Nephron progenitor cell (in vitro differentiated cells): ENCODE measurements at places on chromosomes 11 and 22.

DNA sequence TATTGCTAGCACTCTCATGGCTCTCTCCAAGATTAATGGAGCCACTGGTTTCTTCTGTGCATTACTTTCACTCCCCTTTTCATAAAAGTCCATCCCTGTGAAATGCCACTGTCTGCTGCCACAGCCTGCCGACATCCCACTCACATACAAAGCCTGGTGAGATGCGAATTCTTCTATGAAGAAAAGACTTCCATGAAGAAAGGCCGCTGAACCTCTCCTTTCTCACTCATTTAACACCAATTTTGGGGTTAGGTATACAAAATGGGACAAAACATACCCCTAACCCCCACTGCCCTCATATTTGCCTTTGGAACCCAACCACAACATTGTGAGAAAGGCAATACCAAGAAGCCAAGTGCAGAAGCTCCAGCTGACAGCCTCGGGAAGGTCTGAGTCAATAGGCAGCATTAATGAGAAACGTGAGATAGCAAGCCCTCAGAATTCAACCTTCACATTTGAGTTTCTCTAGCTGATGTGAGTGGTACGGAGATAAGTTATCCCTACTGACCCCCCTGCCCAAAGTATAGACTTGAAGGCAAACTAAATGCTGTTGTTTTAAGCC, 156.4 kb downstream of the ATG16L2 start:
- H3K4me1 ChIP-seq, result peaks cover 5% of the 10 kb centered on the region
- H3K27me3 ChIP-seq, result no peaks in the 10 kb centered on the region
- no peak for DNase-seq
- no peak overlapping the region for H3K4me3 ChIP-seq

GRCh38 chr11:119149018-119149785, at the start of gene ABCG4:
TSS of gene ABCG4 (plus strand) at chr11:119149052. CDS start at chr11:119149966, 914 bp downstream.
- peaks cover 84% of the 10 kb centered on the region for H3K27me3 ChIP-seq
- peak within 1 kb of the TSS; percentile 82 for H3K4me3 ChIP-seq
- H3K27ac ChIP-seq, result no peak within 1 kb of the TSS

GRCh38 chr11:22006901-22007300, 186.0 kb upstream of the ANO5 start:
- no peak overlapping the region for H3K27ac ChIP-seq
- H3K4me3 ChIP-seq, result no peak overlapping the region
- DNase-seq, result no peak
- H3K27me3 ChIP-seq, result no peaks in the 10 kb centered on the region
- H3K36me3 ChIP-seq, result no peaks in the 10 kb centered on the region

GRCh38 chr11:69030301-69030700, 17.3 kb upstream of the MRGPRF start:
- H3K4me3 ChIP-seq, result no peak overlapping the region
- DNase-seq, result no peak
- no peak overlapping the region for H3K27ac ChIP-seq
- peaks cover 16% of the 10 kb centered on the region for H3K4me1 ChIP-seq
- H3K36me3 ChIP-seq, result no peaks in the 10 kb centered on the region
- H3K27me3 ChIP-seq, result peaks cover 9% of the 10 kb centered on the region

DNA sequence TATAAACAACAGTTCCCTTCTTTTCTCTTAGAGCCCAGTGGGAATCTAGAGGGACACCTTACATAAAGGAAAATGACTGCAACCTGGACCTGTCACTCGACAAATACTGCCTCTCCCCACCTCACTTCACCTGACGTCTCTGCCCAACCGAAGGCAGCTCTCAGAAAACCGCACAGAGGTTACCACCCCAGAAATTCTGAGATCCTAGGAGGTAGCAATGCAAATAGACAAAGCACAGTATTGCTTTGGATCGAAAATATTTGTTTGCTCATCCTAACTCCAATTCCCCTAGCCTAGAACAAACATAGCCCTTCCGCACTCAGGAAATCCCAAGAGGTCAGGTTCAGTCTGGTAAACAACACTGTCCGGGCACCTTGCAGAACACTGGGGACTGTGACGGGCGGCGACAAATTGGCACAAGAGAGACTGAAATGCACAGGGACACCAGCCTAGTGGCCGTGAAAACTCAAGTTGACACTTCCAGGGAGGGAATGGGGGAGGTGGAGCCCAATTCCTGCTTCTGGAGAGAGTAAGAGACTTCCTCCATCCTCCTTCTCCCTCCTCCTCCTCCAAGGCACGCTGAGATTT, 420 bp upstream of the TRIM44 start:
- peak overlapping the region; percentile 91 for H3K27ac ChIP-seq
- peaks cover 36% of the 10 kb centered on the region for H3K4me1 ChIP-seq
- DNase-seq, result no peak
- H3K4me3 ChIP-seq, result peak overlapping the region; percentile 85
- peaks cover 40% of the 10 kb centered on the region for H3K27me3 ChIP-seq

GRCh38 chr11:119529063-119529845, 106.3 kb upstream of the THY1 start:
- H3K36me3 ChIP-seq, result no peaks in the 10 kb centered on the region
- H3K4me3 ChIP-seq, result no peak overlapping the region
- no peak overlapping the region for H3K27ac ChIP-seq
- H3K4me1 ChIP-seq, result no peaks in the 10 kb centered on the region
- peaks cover 45% of the 10 kb centered on the region for H3K27me3 ChIP-seq

DNA sequence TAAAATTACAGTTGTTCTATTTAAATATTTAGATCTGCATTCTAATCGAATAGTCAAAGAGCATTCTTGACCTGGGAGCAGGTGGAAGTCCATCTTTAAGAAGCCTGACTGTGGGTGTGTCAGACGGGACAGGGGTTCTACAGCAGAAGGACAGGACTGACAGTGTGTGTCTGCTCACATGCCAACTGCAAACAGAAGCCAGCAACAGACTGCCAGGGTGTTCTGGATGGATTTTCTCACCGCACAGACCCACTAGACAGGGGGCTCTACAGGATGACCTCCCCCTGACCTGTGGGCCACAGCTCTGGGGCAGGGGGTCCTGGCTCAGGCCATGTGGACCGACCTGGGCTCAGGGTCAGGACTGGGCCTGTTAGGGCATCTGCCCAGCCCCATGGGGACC, 22.8 kb upstream of the NAP1L4 start:
- no peak for DNase-seq
- H3K27me3 ChIP-seq, result no peaks in the 10 kb centered on the region
- no peaks in the 10 kb centered on the region for H3K4me1 ChIP-seq

- peaks cover 18% of the 10 kb centered on the region for H3K27me3 ChIP-seq
- DNase-seq, result no peak
- no peak overlapping the region for H3K27ac ChIP-seq
Measured at GRCh38 chr11:15858881-15859280, 497.5 kb downstream of the SOX6 start.

DNA sequence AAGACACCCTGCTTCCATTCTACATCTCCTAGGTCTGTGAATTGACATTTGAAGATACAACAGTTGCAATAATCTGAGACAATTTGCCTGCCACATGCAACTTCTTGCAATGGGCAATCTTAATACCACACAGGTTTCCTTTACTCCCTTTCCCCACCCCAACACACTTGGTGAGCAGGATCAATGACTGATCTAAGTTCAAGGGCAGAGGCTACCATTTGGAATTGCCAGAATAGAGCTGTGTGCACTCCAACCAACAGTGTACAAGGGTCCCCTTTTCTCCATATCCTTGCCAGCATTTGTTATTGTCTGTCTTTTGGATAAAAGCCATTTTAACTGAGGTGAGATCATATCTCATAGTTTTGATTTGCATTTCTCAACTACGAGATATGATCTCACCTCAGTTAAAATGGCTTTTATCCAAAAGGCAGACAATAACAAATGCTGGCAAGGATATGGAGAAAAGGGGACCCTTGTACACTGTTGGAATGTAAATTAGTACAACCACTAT, 2.9 kb upstream of the NNMT start:
- no peak overlapping the region for H3K27ac ChIP-seq
- peaks cover 5% of the 10 kb centered on the region for H3K36me3 ChIP-seq
- H3K4me1 ChIP-seq, result peaks cover 12% of the 10 kb centered on the region

DNA sequence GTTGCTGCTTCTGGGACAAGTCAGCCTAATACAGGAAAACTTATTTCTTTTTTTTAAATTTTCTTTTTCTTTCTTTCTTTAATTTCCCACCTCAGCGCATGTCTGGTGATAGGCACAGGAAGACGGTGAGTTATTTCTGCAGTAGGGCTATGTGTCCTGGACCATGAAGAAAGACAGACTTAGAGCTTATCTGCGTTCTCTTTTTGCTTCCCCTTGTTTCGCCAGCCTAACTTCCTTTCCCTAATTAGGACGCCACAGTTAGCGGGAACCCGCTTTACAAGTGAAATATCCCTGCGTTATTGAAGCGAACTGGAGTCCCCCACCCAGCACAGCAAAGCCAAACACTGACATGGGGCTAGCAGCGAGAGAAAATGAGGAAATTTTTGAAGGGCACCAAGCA, 8.6 kb downstream of the OR6M1 start:
- H3K36me3 ChIP-seq, result peaks cover 6% of the 10 kb centered on the region
- no peak overlapping the region for H3K27ac ChIP-seq
- no peaks in the 10 kb centered on the region for H3K27me3 ChIP-seq
- no peak for DNase-seq
- H3K4me3 ChIP-seq, result no peak overlapping the region

DNA sequence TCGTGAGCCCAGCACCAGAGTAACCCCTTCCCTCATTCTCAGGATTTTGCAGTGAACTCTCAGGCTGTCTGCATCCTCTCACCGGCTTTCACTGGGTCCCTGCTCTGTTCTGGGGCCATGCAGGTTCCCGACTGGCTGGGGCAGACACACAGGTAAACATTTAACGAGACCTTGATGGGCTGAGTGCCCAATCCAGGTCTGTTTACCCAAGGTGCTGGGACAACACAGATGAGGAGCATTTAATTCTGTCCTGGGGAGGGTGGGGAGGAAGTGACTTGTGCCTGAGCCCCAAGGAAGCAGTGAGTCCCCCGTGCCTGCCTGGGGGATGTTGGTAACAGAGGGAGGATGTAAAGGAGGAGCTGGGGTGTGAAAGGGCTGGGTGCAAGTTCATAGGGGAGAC, 4.4 kb downstream of the BIK start:
- H3K36me3 ChIP-seq, result no peaks in the 10 kb centered on the region
- no peak overlapping the region for H3K27ac ChIP-seq
- H3K4me3 ChIP-seq, result no peak overlapping the region

GRCh38 chr22:26977741-26978376, 320.5 kb downstream of the MIAT start:
- peaks cover 38% of the 10 kb centered on the region for H3K27me3 ChIP-seq
- H3K4me3 ChIP-seq, result no peak overlapping the region
- H3K36me3 ChIP-seq, result no peaks in the 10 kb centered on the region
- H3K27ac ChIP-seq, result no peak overlapping the region
- peak; percentile 16 for DNase-seq
- no peaks in the 10 kb centered on the region for H3K4me1 ChIP-seq

GRCh38 chr11:70242885-70243284, 27.6 kb upstream of the PPFIA1 start:
- no peak for DNase-seq
- peaks cover 16% of the 10 kb centered on the region for H3K4me1 ChIP-seq
- H3K36me3 ChIP-seq, result no peaks in the 10 kb centered on the region
- H3K27ac ChIP-seq, result peak overlapping the region; percentile 11
- H3K4me3 ChIP-seq, result no peak overlapping the region
- peaks cover 32% of the 10 kb centered on the region for H3K27me3 ChIP-seq

DNA sequence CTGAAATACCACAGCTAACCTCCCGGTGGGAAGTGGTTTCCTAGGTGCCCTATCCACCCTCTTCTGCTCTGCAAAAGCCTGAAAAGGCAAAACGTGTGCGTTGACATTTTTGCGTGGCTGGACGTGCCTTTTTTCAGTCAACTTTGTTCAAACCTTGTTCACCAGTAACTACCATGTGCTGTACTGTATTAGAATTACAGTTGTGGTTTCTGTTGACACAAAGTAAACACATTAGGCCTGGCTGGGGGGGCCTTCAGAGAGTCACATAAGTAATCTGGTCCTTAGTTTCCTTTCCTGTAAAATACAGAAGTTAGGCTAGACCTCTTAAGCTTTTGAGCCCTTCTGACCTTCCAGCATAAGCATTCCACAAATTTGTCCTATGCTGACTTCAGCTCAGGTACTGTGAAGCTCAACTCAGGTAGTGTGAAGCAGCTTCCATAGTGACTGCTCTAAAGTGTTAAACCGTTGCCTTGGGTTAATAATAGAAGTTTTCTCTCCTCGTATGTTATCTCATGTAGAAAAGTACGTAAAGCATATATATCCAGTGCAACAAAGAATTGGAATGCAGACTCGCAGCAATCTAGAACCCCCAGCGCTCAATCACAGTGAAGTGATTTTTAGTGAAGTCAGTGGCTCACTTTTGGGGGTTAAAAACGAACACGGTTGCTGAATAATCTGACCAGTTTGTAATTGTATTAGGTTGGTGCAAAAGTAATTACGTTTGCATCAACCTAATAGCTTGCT, 1.8 kb downstream of the EWSR1 start:
- H3K27ac ChIP-seq, result peak overlapping the region; percentile 98
- peak overlapping the region; percentile 96 for H3K4me3 ChIP-seq
- peaks cover 5% of the 10 kb centered on the region for H3K27me3 ChIP-seq
- H3K4me1 ChIP-seq, result peaks cover 77% of the 10 kb centered on the region

DNA sequence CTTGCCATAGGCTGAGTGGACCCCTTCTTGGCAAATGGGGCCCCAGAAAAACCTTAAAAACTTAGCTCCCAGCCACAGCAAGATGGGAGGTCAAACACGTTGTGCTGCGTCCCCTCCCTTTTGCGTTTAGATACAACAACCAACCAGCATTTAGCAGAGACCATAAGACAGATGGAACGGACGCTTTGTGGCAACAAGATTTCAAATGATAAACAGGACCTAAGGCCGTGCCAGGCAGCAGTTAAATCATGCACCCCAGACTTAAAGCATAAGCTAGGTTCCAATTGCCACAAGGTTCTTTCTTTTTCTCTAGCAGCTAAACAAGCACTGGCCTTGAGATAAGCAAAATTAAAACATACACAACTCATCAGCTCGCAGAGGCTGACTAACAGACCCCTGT, 39.4 kb upstream of the NTM start:
- no peak for DNase-seq
- H3K36me3 ChIP-seq, result no peaks in the 10 kb centered on the region
- H3K27ac ChIP-seq, result no peak overlapping the region
- H3K27me3 ChIP-seq, result no peaks in the 10 kb centered on the region
- H3K4me3 ChIP-seq, result no peak overlapping the region
- H3K4me1 ChIP-seq, result no peaks in the 10 kb centered on the region

- H3K4me1 ChIP-seq, result peaks cover 43% of the 10 kb centered on the region
- no peaks in the 10 kb centered on the region for H3K36me3 ChIP-seq
- H3K4me3 ChIP-seq, result no peak overlapping the region
- H3K27ac ChIP-seq, result no peak overlapping the region
- no peak for DNase-seq
Measured at GRCh38 chr11:2778630-2779498, 79.1 kb upstream of the KCNQ1OT1 start.

- H3K36me3 ChIP-seq, result no peaks in the 10 kb centered on the region
- H3K4me3 ChIP-seq, result no peak overlapping the region
- H3K4me1 ChIP-seq, result peaks cover 5% of the 10 kb centered on the region
- no peak overlapping the region for H3K27ac ChIP-seq
- DNase-seq, result no peak
Measured at GRCh38 chr11:110972640-110973039, 260.4 kb upstream of the ARHGAP20 start.

- H3K36me3 ChIP-seq, result peaks cover 38% of the 10 kb centered on the region
- peak overlapping the region; percentile 47 for H3K27ac ChIP-seq
Measured at GRCh38 chr11:65437436-65438227, 15.0 kb downstream of the NEAT1 start.

GRCh38 chr11:95100856-95101507, 11.3 kb downstream of the ENDOD1 start:
- H3K27me3 ChIP-seq, result peaks cover 14% of the 10 kb centered on the region
- H3K27ac ChIP-seq, result no peak overlapping the region
- DNase-seq, result no peak
- H3K36me3 ChIP-seq, result no peaks in the 10 kb centered on the region

- DNase-seq, result peak; percentile 15
- peaks cover 25% of the 10 kb centered on the region for H3K27me3 ChIP-seq
- H3K4me3 ChIP-seq, result peak overlapping the region; percentile 47
- H3K36me3 ChIP-seq, result no peaks in the 10 kb centered on the region
Measured at GRCh38 chr22:24807284-24807950, 1.4 kb downstream of the SGSM1 start.
